ENCODE measurements at places on chromosomes 5 and 9. TPM values are rescaled to one million over a fixed set of nuclear protein-coding genes. Genes with fewer than 3 reads are reported as not detected.

GRCh38 chr9:12415361-12415760, 277.8 kb upstream of the TYRP1 start:
- DNase-seq, result no peak

- no peak for DNase-seq
Measured at GRCh38 chr9:108609227-108609896, 246.4 kb downstream of the ACTL7B start.

DNA sequence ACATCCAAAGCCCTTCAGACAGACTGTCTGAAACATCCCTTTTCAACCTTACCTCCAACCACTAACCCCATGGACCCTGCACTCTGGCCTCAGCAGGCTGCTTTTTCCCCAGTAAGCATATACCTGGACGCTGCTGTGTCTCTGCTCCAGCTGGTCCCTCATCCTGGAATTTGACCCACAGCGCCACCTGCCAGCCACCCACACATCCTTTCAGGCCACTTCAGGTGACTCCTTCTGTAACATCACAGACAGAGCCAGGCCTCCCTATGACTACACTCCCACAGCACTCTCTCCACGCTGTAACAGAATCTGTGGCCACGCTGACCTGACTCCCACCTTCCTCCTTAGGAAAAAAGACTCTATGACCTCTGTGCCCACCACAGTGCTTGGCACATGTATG, 3.4 kb downstream of the MGAT1 start:
- DNase-seq, result no peak

GRCh38 chr5:129465776-129466344, 5.8 kb downstream of the ADAMTS19 start:
- DNase-seq, result no peak

GRCh38 chr5:132176987-132177386, 50.7 kb downstream of the P4HA2 start:
- no peak for DNase-seq

- DNase-seq, result no peak
Measured at GRCh38 chr5:95152535-95152934, 132.4 kb downstream of the MCTP1 start.

DNA sequence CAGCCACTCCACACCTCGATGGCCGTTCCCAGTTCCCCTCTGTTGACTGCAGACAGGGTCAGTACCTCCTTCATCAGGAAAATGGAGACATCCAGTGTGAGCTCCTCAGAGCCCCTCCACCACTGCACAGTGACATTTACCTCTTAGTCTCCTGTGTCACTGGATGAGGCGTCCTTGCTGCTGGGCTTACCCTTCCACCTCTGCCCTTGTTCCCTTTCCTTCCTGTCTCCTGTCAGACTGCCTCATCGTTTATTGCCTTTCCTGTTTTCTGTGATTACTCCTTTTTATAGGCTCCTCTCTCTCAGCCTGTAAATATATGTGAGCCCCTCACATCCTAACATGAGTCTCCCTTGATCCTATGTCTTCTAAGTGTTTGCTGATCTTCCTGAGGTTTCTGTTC, 23.2 kb upstream of the SPTAN1 start:
- no peak for DNase-seq

DNA sequence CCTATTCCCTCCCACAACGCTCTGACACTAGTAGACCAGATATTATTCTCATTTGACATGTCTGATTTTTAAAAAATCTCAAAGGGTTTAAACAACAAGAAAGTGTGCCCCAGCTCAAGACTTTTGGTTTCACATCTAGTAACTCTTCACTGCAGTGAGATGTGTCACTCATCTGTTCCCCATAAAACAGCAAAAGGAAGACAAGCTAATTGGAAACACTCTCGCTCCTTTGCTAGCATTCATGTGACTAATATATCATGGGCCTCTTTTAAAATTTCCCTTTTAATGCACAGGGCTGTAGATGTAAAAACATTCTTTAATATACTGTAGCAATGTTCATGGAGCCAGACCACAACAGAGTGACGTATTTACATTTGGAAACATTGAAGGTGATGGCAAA, 372.6 kb downstream of the ZNF608 start:
- no peak for DNase-seq

DNA sequence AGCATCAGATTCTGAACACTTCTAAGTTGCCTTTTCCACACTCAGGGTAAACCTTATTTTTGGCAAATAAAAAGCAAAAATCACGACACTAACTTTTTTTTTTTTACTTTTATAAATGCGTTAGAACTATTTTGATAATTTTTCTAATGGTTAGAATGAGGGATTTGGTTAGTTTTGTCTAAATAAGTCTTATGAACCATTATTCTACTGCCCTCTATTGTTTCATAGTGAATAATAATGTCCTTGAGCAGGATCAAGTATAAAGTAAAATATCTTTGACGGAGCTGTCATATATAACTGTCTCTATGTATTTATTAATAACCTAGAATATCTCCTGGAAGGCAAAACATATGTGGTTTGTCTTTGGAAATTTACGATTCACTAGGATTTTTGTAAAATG, 631.8 kb downstream of the GABRG2 start:
- no peak for DNase-seq

DNA sequence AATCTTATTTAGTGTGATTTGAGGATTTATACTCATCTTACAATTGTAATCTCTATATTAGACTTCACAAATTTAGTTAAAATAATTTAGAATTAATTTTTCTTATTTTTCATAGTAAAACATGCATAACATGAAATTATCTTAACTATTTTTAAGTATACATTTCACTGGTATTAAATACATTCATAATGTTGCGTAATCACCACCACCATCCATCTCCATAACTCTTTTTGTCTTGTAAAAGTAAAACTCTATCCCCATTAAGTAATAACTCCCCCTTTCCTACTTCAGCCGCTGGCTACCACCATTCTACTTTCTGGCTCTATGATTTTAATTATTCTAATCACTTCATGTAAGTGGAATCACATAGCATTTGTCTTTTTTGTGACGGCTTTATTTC, 193.4 kb downstream of the SH3GL2 start:
- no peak for DNase-seq

- DNase-seq, result peak; percentile 83
Measured at GRCh38 chr5:671459-672328, 21.5 kb downstream of the TPPP start.

GRCh38 chr9:14303100-14303499, 10.8 kb downstream of the NFIB start:
- no peak for DNase-seq

DNA sequence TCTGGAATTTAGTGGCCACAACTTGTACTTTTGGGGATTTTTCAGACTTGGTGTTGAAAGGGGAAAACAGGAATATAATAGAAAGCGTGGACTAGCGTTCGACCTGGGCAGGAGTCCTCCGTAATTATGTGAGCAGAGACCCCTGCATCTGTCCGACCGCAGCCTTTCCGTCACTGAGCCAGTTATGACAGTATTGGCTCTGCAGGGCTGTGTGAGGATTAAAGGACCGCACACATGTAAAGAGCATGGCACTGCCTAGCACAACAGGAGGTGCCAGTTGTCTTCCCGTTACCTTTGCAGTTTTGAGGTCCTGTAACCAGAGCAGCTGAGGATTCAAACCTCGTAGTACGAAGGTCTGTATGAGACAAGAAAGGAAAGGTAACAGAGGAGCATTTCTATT, 1.2 kb downstream of the B4GALT7 start:
- no peak for DNase-seq

- no peak for DNase-seq
Measured at GRCh38 chr9:104276709-104277245, 182.7 kb downstream of the SMC2 start.

GRCh38 chr9:21729648-21730047, 72.8 kb upstream of the MTAP start:
- no peak for DNase-seq

DNA sequence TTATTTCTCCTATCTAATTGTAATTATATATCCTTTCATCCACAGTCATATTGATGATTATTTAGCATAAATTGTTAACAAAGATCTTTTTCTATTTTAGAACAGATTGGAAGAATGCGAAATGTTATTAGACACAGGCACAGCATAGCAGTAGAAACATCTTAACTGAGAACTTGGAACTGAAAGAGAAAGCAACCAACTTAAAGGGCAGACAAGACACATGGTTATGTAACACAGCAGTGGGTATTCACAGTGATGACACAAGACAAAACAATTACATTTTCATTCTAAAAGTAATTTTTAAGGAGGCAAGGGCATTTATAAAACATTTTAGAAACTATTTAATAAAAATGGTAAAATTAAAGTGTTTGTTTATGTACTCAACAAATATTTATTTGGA, 57.7 kb upstream of the MEF2C start:
- DNase-seq, result no peak

GRCh38 chr5:152437866-152438265, 32.8 kb upstream of the NMUR2 start:
- no peak for DNase-seq

DNA sequence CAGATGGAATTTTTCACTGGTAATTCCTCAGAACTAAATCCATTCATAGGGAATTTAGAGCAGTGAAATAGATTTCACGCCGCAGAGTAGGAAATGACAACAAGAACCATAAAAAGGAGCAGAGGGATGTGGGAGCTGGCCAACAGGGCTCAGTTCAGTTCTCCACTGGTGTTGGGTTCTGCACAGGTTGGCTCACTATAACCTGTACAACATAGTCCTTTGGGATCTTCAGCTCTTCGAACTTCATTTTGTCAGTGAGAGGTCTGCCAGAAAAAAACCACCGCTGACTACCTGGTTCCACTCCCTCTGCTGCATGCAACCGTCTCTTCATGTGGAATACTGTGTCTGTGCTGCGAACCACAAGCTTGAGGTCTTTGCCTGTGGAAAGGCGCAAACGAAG, 17.7 kb downstream of the EFCAB9 start:
- DNase-seq, result no peak

GRCh38 chr5:91397791-91398190, 14.7 kb upstream of the ARRDC3 start:
- no peak for DNase-seq

DNA sequence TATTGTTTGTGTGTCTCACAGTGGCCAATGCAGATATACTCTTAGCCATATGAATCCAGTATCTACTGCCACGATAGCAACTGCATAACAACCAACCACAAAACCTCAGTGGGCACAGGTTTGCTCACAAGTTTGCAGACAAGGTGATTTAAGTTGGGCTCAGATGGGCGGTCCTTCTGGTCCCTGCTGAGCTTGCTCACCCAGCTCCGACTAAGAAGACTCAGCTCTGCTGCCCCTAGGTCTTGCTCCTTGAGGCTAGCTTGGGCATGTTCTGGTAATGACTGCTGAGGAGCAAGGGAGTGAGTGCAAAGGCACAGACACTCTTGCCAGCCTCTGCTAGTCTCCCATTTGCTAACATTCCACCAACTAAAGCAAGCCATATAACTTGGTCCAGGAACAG, 52.6 kb downstream of the MTX3 start:
- no peak for DNase-seq

Gene PRLR
- 0.20 TPM for polyA plus RNA-seq

Gene TEX48
- polyA plus RNA-seq, result not detected

Gene EXOSC3
- 15.7 TPM for polyA plus RNA-seq

Gene SPATA6L
- 0.59 TPM for polyA plus RNA-seq

Gene FOXD4
- 0.14 TPM for polyA plus RNA-seq

Gene WDR38
- polyA plus RNA-seq, result 0.09 TPM

Gene SH2D3C
- 17.4 TPM for polyA plus RNA-seq

Gene HAVCR1
- not detected for polyA plus RNA-seq

Gene SGCD
- polyA plus RNA-seq, result 23.2 TPM
